ENCODE measurements at places on chromosomes 3 and 15. TPM values are rescaled to one million over a fixed set of nuclear protein-coding genes. Genes with fewer than 3 reads are reported as not detected.

DNA sequence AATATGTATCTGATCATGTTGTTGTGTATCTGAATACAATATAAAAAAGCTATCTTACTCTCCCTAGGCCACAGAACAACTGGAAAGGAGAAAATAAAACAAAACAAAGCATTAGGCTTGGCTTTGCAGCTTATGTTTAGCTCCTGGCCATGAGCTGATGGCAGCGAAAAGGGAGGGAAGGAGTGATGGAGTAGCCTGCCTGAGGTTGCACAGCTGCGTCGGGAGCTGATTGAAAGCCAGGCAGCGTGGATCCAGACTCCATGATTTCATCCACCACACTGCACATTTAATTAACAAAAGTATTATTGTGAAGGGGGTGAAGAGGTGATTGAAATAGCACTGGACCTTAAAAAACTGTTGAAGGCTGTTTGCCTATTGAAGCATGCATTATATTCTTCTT is 212.2 kb downstream of the GABRG3 start:
- no peaks in the 10 kb centered on the region for H3K36me3 ChIP-seq
- no peak overlapping the region for H3K27ac ChIP-seq
- no peaks in the 10 kb centered on the region for H3K27me3 ChIP-seq
- H3K4me3 ChIP-seq, result no peak overlapping the region

GRCh38 chr3:65107174-65107573 is 419.4 kb upstream of the ADAMTS9 start:
- H3K27ac ChIP-seq, result no peak overlapping the region
- no peaks in the 10 kb centered on the region for H3K4me1 ChIP-seq
- no peaks in the 10 kb centered on the region for H3K27me3 ChIP-seq

SPATA12 gene
- total RNA-seq, result not detected

- no peaks in the 10 kb centered on the region for H3K4me1 ChIP-seq
- no peaks in the 10 kb centered on the region for H3K27me3 ChIP-seq
- H3K36me3 ChIP-seq, result no peaks in the 10 kb centered on the region
Observed at GRCh38 chr15:69958496-69959084, 139.1 kb downstream of the TLE3 start.

DNA sequence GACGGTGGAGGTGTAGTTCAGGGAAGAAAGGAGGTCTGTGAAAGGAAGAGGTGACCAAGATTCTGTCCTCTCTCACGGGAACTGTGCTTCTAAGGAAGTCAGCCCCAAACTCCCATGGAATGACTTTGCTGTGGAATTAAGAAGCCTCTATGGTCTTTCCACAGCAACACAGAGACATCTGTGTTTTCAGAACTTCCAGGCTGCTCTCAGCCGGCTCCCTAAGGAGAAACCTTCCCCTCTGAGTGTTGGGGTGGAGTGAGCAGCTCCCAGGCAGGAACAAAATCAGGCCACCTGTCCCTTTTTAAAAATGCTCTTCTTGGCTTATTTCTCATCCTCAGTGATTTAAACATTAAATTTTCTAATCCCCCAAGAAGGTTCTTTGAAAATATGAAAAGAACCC is 53.3 kb upstream of the SNRK start:
- H3K27me3 ChIP-seq, result no peaks in the 10 kb centered on the region
- no peaks in the 10 kb centered on the region for H3K36me3 ChIP-seq
- H3K4me3 ChIP-seq, result no peak overlapping the region
- no peaks in the 10 kb centered on the region for H3K4me1 ChIP-seq

DNA sequence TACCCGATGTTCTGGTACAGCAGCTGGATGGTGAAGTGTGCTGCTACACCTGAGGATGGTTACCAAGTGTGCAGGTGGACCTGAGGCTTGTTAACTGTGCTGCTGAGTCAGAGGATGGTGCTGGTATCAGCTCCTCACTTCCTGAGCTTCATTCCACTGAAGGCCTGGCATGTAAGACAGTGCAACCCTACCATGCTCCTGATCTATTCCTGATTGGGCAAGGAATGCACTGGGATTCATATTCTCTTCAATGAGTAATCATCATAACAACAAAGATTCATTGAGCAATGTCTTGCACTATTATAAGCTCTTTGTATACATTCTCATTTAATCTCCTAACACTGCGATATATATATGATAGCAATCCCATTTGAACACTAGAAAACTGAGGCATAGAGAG is 62.9 kb upstream of the THSD4 start:
- H3K27ac ChIP-seq, result no peak overlapping the region
- no peaks in the 10 kb centered on the region for H3K36me3 ChIP-seq
- no peaks in the 10 kb centered on the region for H3K4me1 ChIP-seq
- no peak for DNase-seq

DNA sequence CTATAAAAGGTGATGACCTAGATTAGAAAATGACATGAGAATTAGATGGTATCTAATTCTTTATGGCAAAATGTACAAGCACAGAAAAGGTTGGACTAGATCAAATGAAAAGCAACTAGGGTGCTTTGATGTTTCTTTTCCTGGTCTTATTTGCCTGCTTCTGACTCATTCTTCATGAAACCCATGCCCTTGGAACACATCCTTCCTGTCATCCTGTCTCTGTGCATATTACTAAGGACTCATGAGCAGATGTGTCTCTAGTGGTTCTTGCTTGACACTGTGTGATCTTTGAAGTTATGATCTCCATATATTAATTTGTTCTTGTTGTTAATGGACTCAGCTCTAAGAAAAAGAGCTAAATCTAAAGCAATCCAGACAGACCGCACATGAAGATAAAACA is 314.0 kb downstream of the ERC2 start:
- H3K36me3 ChIP-seq, result no peaks in the 10 kb centered on the region
- no peaks in the 10 kb centered on the region for H3K27me3 ChIP-seq
- no peak overlapping the region for H3K4me3 ChIP-seq
- no peaks in the 10 kb centered on the region for H3K4me1 ChIP-seq
- no peak for DNase-seq

DNA sequence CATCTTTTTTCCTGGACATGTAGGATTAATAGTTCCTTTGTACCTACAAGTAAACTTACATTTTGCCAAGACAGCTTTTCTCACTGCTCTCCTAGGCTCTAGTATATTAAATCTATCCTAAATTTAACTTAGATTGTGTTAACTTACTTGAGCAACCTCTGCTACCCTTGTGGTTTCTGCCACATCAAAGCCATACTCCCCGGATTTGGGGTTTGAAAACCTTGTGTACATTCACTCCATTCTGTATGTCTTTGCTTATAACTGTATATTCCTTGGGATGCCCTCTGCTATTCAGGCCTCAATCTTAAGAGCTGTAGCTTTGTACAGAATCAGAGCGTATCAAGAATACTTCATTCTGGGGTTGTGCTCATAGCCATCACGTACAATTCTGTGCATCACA is 60.4 kb downstream of the ARIH1 start:
- no peaks in the 10 kb centered on the region for H3K27me3 ChIP-seq
- no peak for DNase-seq
- H3K4me1 ChIP-seq, result no peaks in the 10 kb centered on the region

GRCh38 chr3:31173118-31173718 is 278.8 kb upstream of the GADL1 start:
- no peak overlapping the region for H3K4me3 ChIP-seq
- H3K27ac ChIP-seq, result no peak overlapping the region
- no peaks in the 10 kb centered on the region for H3K36me3 ChIP-seq
- no peaks in the 10 kb centered on the region for H3K27me3 ChIP-seq
- H3K4me1 ChIP-seq, result no peaks in the 10 kb centered on the region
